Fibroblast of skin of right biceps (primary cell): ENCODE measurements at places on chromosomes 13 and 19.

DNA sequence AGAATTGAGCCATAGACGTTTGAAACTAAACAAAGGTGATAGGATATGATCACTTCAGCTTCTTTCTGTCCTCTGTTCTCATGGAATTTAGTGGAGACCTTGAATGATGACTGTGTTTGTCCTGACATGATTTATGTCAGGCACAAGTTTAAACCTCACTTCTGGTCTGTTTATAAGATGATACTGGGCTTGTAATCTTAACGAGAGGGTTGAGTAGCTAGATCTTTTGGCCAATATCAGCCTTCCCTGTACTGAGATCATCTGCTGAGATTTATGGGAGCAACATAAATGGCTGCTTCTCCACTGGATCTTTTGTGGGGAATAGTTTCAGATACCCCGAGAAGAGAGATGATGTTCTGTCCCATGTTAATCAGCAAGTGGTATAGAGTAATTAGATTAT is 121.8 kb upstream of the OBI1 start:
- no peak for DNase-seq

DNA sequence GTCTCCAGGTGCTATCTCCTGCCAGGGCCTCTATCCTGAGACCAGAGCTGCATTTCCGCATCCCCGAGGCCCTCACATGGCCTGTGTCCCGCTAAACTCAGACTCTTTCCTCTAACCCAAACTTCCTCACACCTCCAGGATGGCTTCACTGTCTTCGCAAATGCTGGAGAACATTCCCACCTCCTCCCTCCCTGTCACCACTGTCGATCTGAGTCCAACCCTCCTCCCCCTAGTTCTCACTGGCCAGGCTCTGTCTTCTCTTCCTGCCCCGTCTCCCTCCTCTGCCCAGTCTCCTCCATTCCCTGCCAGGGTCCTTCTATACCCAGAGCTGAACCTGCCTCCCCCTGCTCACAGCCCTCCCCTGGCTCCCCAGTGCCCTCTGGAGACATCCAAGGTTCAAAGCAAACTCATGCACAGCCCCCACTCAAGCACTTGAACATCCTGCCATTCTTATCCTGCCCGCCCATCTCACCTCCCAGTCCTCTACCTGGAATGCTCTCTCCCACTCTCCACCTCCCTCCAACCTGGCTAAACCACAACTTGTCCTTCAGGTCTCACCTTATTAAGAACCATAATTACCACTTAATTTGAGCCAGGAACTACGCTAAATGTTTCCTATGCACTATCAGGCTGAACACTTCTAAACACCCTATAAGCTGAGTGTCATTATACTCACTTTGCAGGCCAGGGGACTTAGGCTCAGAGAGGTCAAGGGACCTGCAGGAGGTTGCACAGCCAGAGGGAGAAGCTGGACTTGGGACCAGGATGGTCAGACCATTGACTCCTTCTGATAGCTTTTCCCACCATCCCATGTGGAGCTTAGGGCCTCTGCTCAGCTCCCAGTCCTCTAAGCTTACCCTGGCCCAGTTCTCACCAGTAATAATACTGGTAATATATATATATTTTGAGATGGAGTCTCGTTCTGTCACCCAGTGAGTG is 961 bp upstream of the VSIG10L start:
- DNase-seq, result no peak

GRCh38 chr13:75788481-75788981 is 152.4 kb downstream of the LMO7 start:
- DNase-seq, result peak; percentile 84

DNA sequence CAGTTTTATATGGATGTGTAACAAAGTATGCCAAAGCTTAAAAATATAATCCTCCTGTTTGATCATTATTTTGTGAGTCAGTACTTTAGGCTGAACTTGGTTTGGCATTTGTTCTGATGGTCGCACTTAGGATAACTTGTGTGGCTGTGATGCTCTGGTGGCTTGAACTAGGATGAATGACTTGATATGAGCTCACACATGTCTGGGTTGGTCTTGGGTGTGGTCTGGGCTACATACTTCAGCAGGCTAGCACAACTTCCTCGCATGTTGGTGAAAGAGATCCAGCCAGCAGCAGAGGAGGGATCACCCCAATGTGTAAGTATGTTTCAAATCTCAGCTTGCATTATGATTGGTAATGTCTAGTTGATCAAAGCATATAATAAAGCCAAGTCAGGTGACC is 969.1 kb upstream of the PCDH9 start:
- no peak for DNase-seq

DNA sequence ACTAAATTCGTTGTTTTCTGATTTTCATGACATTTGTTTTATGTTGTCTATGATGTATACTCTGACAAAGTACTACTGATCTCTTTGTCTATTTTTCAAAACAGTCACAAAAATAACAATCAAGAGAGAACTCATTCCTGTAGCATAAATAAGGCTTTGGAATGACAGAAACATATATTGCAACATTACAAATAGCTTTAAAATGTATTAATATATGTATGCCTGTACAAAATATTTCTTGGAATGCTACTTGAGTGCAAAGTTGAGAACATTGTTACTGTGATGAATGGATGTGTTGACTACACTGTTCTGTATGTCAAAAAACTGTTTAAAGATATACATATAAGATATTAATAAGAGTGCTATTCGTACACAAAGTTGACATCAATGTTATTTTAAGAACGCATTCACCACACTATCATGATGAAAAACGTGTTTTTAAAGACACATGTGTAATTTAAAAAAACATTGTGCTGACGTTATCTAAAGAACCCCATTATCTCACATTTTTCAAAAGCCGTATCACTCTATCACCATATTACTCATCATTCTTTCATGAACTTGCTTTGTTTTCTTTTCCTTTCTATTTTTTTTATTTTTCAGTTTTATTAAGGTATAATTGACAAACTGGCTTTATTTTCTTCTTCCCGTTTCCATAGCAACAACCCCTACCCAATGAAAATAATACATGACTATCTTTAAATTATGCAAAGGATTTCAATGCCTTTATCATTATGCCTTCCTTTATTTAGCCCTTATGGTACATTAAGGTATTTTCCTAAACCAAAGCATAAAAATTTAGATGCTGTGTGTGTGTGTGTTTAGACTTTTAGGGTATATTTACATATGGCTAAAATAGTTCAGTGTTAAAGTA is 918.8 kb downstream of the SLITRK1 start:
- DNase-seq, result peak; percentile 45

DNA sequence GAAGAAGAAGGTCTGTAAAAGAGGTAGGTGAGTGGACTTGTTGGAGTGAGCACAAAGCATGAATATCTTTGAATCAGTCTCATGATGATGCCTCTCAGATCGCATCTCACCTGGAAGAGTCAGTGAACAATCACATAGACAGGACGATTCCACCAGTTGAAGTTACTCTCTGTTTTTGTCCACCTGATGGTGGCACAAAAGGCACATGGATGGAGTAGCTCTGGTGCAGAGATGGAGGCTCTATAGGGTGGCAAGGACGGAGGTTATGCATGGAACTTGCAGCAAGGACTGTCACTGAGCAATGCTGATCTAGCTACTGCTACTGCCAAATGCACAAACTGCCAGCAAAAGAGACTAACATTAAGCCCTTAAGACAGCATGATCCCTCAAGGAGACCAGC is 10.3 kb upstream of the MYCBP2 start:
- DNase-seq, result no peak

DNA sequence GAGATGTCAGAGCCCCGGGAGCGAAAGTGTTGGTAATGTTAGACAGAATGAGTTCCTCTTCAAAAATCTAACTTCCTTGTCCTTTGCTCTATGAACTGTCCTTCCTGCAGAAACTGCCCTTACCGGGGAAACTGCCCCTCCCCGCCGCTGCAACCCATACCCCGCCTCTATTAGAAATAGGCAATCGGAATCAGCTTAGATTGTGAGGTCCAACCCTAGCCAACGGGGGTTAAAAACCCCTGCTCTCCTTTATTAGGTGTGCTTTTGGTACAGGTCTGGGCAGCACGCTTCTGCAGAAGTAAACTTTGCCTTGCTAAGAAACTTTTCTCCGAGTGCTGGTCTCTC is 11.5 kb upstream of the CAPNS1 start:
- DNase-seq, result no peak

- no peak for DNase-seq
Observed at GRCh38 chr13:42745655-42746054, 35.7 kb upstream of the FAM216B start.

DNA sequence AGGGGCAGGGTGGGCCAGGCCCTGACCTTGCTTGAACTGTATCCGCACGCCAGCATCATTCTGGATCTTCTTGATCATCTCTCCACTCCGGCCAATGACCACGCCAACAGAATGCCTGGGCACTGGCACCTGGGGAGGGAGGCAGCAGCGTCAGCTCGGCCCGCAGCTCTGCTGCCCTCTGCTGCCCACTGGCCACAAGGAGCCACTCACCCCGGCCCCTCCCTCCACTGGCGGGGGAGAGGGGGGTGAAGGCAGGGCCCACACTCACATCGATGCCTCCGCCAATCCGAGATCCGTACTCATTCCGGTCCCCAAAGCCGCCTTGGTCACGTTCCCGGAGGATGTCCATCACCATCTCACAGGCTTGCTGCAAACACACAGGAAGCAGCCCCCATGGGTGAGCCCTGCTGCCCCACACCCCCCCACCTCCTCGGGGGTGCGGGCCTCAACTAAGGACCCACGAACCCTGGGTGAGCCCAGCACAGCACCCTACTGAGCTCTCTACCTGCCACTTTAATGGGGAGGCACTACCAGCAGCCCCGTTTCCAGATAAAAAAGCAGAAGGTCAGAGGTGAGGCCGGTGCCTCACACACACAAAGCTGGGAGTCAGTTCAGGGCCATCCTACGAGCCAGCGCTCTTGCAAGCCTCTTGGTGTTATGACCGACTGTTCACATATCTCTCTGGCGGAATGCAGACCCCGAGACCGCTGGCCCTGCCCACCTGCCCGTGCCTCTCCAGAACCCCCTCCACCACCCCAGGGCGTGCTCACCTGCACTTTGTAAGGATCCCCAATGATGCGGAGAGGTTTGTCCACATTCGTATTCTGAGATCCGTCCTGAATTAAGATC is 6.7 kb downstream of the KHSRP start:
- DNase-seq, result no peak

DNA sequence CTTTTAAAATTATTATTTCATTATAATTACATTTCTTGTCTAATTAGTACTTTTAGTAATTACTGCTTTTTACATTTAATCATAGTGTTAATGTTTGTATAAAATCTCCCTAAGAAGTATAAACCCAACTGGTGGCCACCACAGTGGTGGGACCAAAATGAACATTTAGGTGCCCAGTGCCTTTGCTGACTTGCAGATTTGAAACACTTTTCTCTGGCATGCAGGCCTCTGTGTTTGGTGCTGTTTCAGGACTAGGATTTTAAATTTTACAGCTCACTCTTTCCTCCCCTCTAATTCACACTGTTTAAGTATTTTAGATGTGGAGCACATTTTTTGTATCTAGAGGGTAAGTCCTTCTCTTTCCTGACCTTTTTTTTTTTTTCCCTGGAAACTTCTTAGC is 17.5 kb downstream of the UBAC2 start:
- no peak for DNase-seq

GRCh38 chr13:97205982-97206381 is 16.2 kb upstream of the MBNL2 start:
- peak; percentile 66 for DNase-seq

- no peak for DNase-seq
Observed at GRCh38 chr13:93957371-93957770, 522.1 kb downstream of the DCT start.

- no peak for DNase-seq
Observed at GRCh38 chr19:40512110-40512472, 45.3 kb downstream of the SPTBN4 start.

- no peak for DNase-seq
Observed at GRCh38 chr19:16359964-16360363, 35.3 kb downstream of the KLF2 start.

- no peak for DNase-seq
Observed at GRCh38 chr19:39155114-39155700, 29.6 kb downstream of the PAK4 start.

- no peak for DNase-seq
Observed at GRCh38 chr13:27504128-27504867, 53.9 kb upstream of the MTIF3 start.

- peak; percentile 31 for DNase-seq
Observed at GRCh38 chr13:31227063-31227462, 27.3 kb downstream of the B3GLCT start.

DNA sequence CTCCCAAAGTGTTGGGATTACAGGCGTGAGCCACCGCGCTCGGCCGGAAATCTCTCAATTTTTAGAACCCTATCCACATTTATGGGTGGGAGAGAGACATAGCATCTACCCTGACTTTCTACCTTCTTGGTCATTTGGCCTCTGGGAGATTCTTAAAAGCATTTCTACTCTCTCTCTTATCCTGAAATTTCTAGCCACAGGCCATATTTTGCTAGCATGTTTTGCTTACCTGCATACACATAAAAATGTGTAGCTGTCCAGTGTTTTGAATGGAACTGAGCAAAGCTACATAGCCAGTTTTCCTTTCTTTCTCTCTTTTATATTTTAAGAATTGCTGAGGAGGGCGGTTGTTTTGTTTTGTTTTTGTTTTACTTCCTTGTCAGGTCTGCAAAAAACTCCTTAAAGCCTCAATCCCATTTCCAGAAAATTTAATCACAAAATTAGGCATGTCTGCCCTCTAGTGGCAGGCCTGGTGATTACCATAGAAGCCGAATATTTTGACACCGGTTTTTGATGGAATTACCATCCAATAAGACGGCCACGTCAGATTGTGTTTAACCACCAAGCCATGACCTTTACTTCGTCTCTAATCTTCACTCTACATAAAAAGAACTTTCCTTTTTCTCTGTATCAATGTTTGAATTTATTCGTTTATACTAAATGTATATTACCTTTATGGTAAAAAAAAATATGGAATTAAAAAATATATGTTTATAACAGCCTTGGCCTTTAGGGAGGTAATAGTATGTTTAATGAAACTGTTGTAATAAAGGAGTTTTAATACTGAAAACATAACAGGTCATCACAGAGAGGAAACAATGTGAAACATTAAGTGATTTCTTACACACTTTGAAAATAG is 34.4 kb upstream of the OXGR1 start:
- peak; percentile 59 for DNase-seq

GRCh38 chr13:99133230-99133629 is 67.4 kb upstream of the UBAC2 start:
- DNase-seq, result no peak

DNA sequence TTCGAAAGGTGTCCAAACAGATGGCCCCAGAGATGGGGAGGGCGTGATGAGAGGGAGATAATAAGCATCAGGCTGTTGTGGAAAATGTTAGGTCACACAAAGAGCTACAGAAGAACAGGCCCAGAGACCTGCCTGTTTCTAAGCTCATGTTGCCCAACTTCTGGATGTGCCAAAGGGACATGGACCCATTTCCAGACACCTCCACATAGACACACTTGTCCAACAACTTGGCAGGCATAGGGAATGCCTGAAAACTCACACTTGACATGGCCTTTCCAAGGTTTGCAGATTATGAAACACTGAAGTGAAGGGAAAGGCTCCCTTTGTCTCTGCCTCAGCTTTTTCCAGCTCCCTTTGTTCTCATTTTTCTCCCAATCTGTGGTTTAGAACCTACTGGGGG is 43.5 kb upstream of the CYP2B6 start:
- DNase-seq, result no peak
